ENCODE measurements at places on chromosomes 16 and 17.

DNA sequence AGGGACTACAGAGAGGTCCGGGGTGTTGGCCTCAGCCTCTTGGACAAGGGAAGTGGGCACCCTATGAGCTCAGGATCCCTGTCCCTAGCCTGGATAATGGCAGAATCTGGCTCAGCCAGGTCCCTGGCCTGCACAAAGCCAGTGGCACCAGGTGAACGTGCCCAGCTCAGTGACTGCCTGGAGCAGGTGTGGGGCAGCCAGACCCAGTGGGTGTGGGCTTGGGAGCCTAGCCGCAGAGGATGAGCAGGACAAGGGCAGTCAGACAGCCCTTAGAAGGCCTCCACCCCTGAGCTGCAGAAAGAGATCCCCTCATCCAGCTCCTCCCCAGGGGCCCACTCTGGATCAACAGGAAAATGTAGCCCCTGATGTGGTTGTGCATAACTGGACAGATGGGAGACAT is 585.3 kb downstream of the KCNJ18 start:
- no peak for DNase-seq

- DNase-seq, result peak; percentile 53
Observed at GRCh38 chr16:56191156-56191815, at the start of gene GNAO1. GNAO1 (plus strand) TSS chr16:56191489; CDS start chr16:56192236, 747 bp downstream.

GRCh38 chr16:30069611-30070462 is 4.3 kb downstream of the ALDOA start:
- no peak for DNase-seq

GRCh38 chr16:89149386-89149785 is 22.2 kb upstream of the CDH15 start:
- DNase-seq, result no peak

Data from stimulated activated CD4-positive, alpha-beta T cell treated with anti-CD3 and anti-CD28 coated beads, Interleukin-12 subunit alpha, Interleukin-12 subunit beta, amount 100 ng/mL, for 4 hours (primary cell).